Esophagus squamous epithelium (tissue), 5 donors: ENCODE measurements at places on chromosomes 12 and 14.

DNA sequence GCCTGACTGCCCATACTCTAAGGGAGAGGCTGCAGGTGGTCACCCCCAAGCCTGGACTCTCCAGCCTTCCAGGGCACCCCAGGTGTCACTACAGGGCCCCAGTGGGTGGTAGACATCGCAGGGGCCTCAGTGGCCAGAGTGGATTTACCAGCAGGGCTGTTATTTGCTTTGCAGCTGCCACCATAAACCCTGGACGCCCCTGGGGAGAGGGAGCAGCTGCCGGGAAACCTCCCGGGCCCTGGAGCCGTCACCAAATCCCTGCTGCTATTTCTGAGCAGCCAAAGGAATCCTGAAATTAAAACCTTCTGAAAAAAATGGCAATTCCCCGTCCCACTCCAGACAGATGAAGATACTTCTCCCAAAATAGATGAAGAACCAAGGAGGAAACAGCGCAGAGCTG lies 13.9 kb downstream of the TMEM119 start:
- no peak for DNase-seq

- no peak for DNase-seq
Observed at GRCh38 chr12:3073438-3074250, 3.5 kb upstream of the TSPAN9 start.

- no peak for DNase-seq
Observed at GRCh38 chr12:93689076-93689834, 12.1 kb downstream of the CRADD start.

DNA sequence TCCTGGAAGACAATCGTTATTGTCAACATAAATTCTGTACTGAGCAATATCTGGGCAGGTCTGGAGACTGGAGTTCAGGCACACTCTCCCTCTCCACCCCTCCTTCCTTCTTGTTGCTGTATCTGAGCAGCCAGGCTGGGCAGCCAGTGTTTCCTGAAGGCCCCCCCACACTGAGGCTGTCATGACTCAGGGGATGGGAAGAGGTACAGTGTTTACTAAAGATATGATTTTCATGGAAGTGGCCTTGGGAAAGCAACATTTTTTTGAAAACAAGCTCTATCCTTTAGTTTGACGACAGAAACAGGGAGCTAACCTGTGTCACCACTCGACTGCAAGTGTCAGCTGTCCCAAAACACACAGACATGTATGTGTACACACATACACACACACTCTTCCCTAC lies 1485.4 kb upstream of the TMEM132C start:
- no peak for DNase-seq

DNA sequence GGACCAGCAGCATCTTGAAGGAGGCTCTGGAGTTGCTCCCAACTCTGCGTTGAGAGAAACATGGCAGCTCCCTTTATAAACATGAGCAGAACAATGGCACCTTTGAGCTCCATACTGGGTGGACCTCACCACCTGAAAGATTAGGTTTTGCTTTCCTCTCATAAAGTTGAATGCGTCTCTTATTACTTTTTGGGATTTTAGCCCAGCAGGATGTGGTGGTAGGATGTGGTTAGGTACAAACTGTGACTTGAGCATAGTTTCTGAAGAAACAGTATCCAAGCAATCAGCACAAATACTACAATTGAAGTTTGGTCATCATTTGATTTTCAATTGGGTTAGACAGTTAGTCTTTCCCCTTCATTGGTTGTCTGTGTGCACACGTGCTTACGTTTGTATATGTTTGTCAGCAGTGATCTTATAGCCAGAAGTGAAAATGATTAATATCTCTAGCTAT lies at the start of gene PRR4:
PRR4 (minus strand) TSS at position 51 of the 454 bp plus-strand sequence; CDS start at position 13, 38 bp downstream.
- DNase-seq, result no peak

- no peak for DNase-seq
Observed at GRCh38 chr12:98721204-98721702, 76.2 kb downstream of the APAF1 start.

- DNase-seq, result no peak
Observed at GRCh38 chr14:60652674-60653651, 3.7 kb upstream of the SIX1 start.

- DNase-seq, result no peak
Observed at GRCh38 chr12:10243818-10244520, 31.3 kb downstream of the GABARAPL1 start.

- no peak for DNase-seq
Observed at GRCh38 chr14:22646570-22647254, 2.6 kb upstream of the OR6J1 start.

GRCh38 chr12:64609536-64610078 lies 688 bp upstream of the RASSF3 start:
- DNase-seq, result no peak

GRCh38 chr14:94747739-94748138 lies 22.2 kb downstream of the GSC start:
- DNase-seq, result no peak

- DNase-seq, result no peak
Observed at GRCh38 chr12:117100251-117100650, 1.0 kb upstream of the TESC start.

DNA sequence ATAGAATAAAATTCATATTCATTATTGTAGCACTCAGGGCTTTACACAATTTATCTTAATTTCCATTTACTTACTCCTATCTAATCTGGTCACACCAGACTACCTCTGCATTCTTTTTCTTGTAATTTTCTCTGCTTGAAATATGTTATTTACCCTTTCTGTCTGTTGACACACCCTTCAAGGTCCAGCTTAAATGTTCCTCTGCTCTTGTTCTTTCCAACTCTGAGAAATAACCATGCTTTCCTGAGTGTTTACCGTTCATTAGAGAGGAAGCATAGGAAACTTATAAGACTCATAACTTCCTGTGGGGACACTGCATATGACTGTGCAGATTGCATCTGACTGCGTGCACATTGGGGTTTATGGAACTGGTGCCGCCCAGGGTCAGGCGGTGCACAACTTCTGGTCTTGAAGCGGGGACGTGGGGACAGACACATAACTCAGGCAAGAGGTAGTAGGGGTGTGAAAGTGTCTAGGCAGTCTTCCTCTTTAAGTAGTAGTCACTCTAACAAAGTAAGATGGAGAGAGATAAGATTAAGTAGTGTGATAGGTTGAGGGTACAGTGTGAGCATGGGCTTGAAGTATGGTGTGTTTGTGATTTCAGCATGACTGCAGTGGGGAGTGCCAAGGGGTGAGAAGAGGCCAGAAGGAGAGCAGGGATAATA lies 42.6 kb upstream of the FOXJ2 start:
- DNase-seq, result peak; percentile 16

DNA sequence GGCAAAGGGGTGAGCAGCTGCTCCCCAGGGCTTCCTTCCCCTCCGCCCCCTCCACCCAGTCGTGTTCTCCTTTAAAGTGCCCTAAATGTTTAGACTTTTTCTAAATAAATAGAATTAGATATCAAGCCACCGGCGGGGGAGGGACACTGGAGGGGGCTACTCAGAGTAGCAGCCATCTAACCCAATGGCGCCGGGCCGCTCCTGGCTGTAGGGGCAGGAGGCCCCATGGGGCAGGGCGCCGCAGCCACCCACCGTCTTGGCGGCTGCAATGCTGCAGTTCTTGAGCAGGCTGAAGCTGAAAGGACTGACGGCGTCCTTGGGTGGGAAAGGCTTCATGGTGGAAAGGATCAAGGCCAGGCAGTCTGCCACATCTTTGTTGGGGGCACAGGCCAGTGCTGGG lies 13.1 kb downstream of the SLC39A5 start:
- no peak for DNase-seq

DNA sequence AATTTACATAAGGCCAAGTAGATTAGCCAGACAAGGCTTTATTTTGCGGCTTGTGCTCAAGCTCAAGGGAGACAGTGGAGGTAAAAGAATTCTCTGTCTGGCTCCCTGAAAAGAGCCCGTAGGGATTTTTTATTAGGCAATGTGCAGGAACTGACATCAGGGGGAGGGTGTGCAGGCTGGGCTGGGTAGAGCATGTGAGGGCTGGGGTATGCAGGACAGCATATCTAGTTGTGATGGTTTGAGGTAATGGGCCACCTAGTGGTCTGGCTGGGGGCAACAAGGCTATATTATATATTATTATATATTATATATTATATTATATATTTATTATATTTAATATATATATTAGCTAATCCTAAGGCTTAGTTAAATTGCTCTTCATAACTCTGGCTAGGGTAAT lies 102.1 kb downstream of the TMEM117 start:
- no peak for DNase-seq

DNA sequence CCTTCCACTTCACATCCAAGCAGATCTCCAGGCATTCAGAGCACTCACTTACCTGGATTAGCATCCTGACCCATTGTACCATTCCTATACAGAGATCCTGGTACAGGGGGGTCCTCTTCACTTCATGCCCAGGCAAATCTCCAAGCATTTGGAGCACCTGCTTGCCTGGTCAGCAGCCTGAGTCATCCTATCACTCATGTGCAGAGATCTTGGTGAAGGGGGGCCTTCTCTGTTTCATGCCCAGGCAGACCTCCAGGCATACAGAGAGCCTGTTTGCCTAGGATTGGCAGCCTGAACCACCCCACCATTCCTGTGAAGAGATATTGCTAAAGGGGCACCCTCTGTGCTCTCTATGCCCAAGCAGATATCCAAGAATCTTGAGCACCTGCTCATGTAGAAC lies 111.1 kb upstream of the CCDC175 start:
- no peak for DNase-seq

DNA sequence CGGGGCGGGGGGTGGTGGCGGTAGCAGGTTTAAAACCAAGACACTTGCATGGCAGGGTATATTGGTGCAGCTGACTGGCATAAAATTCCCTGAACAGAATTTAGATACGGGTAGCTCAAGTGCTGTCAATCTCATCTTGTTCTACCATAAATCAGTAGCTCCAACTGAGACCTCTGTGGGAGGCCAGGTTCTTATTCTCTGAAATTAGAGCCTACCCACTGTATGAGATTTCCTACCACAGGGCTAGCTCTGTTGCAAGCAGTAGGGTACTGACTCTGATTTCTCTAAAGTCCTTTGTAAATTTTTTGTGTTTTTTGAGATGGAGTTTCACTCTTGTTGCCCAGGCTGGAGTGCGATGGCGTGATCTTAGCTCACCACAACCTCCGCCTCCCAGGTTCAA lies 3.3 kb upstream of the RPLP0 start:
- DNase-seq, result no peak

DNA sequence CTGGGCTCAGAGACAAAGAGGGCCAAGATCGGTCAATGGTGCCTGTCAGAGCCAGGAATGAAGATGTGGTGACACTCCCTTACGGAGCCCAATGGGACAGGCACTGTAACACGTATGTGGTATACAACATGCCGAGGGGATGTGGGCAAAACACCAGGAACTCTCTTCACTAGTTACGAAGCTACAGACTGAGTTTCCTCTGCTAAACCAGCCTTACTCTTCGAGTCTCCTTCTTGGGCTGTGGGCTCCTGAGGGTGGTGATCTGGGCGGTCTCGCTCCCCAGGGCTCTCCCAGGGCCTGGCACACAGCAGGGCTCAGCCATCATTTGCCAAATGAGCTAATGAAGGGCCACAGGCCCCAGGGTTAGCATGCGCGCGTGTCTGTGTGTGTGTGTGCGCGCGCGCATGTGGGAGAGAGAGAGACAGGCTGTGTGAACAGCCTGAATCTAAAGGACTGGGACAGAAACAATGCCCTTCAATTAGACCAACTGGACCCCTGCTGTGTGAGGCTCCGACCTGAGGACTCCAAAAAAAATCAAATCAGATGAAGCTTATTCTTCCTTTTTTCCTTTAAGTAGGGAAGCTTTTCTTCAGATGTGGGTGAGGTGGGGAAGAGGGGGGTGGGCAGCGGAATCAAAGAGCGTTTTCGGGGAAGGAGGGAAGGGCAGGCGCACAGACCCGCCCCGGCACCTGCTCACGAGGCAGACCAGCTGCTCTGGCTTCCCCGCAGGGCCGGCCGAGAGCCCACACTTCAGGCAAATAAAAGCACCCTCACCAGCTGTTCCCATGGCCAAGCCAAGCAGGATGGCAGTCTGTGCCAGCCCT lies 42.5 kb downstream of the CCDC88C start:
- no peak for DNase-seq

DNA sequence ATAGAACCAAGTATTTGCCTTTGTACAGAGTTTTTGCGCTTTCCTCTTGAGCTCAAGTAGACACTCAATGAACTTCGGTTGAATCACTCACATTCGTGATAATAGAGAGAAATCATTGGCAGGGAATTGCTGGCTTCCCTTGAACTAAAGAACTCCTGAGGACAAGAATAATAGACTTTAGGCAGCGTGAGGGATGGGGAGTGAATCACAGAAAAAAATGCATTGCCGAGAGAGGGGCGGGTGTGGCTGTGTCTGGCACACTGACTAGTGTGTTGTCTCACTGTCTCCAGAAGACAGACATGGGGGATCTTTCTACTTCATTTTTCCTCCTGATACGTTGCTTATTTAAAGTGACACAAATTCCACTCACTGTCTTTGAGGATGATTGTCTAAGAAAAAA lies 805.2 kb downstream of the BCL11B start:
- no peak for DNase-seq

DNA sequence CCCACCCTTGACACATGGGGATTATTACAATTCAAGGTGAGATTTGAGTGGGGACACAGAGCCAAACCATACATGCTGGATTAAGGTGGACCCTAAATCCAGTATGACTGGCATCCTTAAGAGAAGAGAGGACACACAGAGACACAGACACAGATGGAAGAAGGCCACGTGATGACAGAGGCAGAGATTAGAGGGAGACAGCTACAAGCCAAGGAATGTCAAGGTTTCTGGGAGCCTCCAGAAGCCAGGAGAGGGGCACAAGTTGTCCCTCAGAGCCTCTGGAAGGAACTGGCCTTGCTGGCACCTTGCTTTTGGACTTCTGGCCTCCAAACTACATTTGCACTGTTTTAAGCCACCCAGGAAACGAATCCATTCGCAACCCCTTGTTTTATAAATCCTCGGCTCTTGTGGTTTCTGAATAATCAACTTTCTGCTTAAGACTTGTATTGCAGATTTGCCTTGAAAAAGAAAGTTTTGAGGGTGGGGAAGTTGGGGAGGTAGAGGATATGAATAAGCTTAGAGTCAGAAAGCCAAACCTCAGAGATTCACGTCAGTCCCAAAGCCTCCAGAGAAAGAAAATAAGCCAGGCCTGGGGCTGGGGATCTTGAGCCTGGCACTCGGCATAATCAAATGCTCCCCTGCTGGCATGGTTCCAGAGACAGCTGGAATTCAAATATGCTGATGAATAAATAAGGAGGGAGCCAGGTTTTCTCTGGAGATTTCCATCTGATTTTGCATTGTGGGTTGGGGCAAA lies 224.2 kb upstream of the PWP1 start:
- DNase-seq, result no peak

- DNase-seq, result no peak
Observed at GRCh38 chr14:98941481-98941880, 330.5 kb downstream of the BCL11B start.
